ENCODE measurements at places on chromosomes 12 and 14. TPM values are rescaled to one million over a fixed set of nuclear protein-coding genes. Genes with fewer than 3 reads are reported as not detected.

Gene PMEL
- total RNA-seq = 0.41 TPM

Gene PTPN6
- 401 TPM for total RNA-seq

Gene PPP4R3A
- total RNA-seq = 142 TPM

Gene SLC17A8
- not detected for total RNA-seq

Gene KRT77
- total RNA-seq = not detected

Gene GLIPR1L1
- not detected for total RNA-seq

Gene NGB
- total RNA-seq = not detected

Gene EP400
- 57.2 TPM for total RNA-seq

Gene WNT5B
- not detected for total RNA-seq

Gene PTCSC3
- not detected for total RNA-seq

Gene POMT2
- 22.2 TPM for total RNA-seq

GRCh38 chr12:31853520-31853919 is 105.7 kb upstream of the RESF1 start:
- no peak for DNase-seq

DNA sequence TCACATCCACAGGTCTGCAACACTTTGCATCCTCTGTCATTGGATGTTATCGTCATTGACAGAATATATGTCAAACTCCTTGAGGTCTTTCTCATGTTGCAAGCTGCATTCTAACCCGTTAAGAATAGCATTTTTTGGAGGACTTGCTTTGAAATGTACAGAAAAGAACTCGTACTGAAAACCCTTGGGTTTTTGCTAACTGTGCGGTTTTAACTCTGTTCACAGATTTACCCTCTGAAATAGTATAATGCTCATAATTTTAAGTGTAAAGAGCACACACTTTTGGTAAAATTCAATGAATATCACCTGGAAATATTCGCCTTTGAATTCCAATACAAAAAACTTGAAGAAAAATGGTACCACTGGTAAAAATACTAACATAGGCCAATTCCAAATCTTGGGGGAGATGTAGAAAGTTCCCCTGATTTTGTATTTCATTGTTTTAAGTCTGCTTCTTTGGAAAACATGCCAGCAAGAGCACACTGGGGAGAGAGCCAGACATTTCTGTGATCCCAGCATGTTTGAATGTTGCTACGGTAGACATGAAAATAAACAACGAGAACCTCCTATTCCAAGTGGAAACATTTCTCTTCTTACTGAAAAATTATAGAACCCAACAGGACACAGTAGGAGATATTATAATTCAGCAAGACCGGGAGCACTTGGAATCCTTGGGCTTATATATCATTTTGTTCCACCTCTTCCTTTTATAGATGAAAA is 446.0 kb downstream of the AEBP2 start:
- no peak for DNase-seq

DNA sequence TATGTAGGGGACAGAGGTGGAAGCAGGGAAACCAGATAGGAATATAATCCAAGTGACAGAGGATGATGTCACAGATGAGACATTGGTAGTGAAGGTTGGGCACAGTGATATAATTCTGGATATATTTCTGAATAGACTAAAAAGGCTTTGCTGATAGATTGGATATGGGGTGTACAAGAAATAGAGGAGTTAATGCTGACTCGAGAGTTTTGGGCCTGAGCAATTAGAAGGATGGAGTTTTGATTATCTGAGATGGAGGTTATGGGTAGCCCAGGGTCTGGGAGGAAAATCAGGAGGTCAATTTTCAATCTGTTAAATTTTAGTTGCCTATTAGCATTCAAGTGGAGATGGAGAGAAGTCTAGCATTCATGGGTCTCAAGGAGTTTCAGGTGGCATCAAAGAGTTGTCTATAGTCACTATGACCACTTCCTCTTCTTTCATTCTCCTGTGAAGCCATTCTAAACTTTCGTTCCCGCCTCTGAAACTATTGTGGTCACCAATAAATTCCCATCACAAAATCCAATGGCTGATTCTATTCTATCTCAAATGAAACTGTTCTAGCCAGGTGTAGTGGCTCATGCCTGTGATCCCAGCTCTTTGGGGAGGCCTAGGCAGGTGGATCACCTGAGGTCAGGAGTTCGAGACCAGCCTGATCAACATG is 10.6 kb upstream of the ANO6 start:
- DNase-seq = no peak

GRCh38 chr14:88804035-88804434 is 11.3 kb upstream of the EML5 start:
- DNase-seq = no peak

- no peak for DNase-seq
Observed at GRCh38 chr12:58533652-58534051, 386.7 kb downstream of the LRIG3 start.

GRCh38 chr12:75437564-75437963 is 43.0 kb upstream of the GLIPR1 start:
- no peak for DNase-seq

DNA sequence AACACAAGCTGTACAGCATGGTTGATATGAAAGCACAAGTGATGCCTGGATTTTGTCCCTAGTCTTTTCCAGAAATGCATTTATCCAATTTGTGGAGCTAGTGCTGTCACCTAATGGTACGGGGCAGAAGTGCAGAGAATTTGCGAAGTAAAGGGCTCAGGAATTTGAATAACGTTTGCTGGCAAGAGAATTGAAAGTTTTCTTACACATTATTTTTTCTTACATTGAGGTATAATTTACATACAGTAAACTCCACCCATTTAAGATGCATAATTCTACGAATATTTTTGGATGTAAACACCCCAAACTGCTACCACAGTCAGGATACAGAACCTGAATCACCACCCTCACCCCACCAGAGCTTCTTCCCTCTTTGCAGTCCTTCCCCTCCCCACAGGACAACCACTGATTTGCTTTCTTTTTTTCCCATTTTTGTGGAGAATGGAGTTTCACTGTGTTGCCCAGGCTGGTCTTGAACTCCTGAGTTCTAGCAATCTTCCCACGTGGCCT is 3.5 kb downstream of the AICDA start:
- DNase-seq = no peak

GRCh38 chr14:71583194-71583593 is 349.0 kb upstream of the RGS6 start:
- no peak for DNase-seq

GRCh38 chr12:125110641-125111360 is 45.6 kb downstream of the AACS start:
- no peak for DNase-seq

DNA sequence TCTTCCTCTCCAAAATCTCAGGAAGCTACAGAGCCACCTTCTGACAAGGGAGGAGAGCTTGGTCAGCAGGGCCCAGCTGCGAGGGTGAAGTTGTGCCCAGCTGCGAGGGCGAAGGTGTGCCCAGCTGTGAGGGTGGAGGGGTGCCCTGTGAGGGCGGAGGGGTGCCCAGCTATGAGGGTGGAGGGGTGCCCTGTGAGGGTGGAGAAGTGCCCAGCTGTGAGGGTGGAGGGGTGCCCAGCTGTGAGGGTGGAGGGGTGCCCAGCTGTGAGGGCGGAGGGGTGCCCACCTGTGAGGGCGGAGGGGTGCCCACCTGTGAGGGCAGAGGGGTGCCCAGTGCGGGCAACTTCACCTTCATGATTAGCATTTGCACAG is 20.4 kb upstream of the TTC7B start:
- no peak for DNase-seq

DNA sequence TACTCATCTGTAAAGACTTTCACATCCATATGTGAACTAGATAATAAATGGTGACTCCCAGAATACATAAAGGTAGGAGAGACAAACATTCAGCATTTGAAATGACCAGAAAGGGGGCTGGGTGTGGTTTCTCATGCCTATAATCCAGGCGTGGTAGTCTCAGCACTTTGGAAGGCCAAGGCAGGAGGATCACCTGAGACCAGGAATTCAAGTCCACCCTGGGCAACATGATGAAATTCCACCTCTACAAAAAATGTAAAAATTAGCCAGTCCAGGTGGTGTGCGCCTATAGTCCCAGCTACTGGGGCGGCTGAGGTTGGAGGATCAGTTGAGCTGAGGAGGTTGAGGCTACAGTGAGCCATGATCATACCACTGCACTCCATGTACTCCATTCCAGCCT is 4.1 kb upstream of the CS start:
- DNase-seq = no peak

DNA sequence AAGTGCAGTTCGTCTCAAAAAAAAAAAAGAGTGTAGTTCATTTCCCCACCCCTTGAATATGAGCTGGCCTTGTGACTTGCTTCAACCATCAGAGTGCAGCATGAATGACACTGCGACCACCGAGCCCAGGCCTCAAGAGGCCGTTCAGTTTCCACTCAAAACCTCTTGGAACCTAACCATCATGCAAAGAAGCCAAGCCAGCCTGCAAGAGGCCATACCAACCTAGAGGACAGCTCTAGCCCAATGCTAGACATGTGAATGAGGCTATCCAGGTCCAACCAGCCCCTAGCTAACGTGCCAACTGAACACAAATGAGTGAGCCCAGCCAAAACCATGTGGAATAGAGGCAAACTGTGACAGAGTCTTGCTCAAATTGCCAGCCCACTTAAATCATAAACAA is 29.7 kb downstream of the R3HDM2 start:
- no peak for DNase-seq

GRCh38 chr14:59591641-59592370 is 15.2 kb upstream of the CCDC175 start:
- no peak for DNase-seq

DNA sequence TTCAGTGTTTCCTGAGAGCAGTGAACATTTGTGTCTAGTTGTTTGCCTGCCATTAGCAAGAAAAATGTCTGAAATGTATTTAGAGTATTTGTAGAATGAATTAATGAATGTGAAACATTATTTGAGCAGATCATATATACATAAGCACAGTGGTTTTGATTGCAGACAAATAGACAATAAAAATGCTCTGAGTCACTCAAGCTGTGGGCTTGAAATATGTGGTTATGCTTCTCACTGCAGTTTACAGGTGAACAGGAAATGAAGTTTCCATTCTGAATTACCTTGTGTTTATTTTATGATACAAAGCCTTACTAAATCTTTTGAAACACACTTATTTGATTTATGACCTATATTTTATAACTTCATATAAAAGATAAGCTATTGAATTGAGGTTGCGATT is 827.7 kb downstream of the TMTC2 start:
- DNase-seq = no peak

DNA sequence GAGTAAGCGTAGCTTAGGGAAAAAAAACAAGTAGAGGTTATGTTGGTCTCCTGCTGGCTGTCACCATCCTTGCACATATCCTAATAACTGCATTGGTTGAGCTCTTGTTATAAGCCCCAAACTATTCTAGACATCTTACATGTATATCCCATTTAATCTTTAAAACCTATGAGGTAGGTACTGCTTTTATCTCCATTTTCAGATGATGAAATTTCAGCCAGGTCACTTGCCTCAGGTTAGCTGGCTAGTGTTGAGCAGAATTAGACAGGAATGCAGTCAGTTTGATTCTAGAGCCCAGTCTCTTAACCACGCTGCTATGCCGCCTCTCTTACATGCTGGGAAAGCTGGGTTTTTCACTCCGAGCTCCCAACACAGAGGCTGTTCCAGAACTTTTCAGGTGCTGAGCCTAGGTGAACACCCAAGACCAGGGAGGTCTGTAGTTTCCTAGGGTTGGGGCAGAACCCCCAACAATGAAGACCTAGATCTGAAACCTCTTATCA is 269.9 kb upstream of the RGS6 start:
- no peak for DNase-seq

DNA sequence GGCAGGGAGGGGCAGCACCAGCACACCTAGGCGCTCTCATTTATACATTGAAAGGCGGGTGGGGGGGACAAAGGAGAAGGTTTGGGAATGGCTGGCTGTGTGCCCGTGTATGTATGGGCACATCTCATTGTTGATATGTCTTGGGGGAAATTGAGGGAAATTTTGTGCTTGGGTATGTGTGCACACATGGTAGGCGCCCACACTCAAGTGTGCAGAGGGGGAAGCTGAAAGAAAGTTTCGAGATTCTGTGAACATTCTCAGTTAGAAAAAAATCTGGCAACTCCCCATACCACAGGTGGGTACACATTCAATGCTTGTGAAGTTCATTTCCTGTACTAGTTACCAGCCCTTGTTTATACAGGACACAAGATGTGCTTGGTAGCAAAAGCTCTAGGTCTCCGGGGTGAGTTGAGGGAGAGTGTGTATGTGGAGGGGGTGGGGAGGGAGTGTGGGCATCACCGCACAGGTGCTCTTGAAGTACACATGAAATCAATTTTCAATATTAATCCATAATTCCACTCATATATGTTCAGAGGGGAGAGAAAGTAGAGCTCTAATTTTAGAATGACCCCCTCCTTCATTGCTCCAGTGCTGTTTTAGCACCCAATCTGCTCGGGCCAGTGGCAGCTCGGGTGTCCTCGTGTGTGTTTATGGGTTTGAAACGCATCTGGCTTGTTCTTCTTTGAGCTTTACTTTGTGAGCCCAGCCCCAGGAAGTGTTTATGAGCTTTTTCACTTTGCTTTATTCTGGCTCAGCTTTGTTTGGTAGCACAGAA is 286.0 kb downstream of the ZFP36L1 start:
- no peak for DNase-seq

GRCh38 chr14:23399591-23399990 is 8.5 kb downstream of the MYH6 start:
- no peak for DNase-seq

DNA sequence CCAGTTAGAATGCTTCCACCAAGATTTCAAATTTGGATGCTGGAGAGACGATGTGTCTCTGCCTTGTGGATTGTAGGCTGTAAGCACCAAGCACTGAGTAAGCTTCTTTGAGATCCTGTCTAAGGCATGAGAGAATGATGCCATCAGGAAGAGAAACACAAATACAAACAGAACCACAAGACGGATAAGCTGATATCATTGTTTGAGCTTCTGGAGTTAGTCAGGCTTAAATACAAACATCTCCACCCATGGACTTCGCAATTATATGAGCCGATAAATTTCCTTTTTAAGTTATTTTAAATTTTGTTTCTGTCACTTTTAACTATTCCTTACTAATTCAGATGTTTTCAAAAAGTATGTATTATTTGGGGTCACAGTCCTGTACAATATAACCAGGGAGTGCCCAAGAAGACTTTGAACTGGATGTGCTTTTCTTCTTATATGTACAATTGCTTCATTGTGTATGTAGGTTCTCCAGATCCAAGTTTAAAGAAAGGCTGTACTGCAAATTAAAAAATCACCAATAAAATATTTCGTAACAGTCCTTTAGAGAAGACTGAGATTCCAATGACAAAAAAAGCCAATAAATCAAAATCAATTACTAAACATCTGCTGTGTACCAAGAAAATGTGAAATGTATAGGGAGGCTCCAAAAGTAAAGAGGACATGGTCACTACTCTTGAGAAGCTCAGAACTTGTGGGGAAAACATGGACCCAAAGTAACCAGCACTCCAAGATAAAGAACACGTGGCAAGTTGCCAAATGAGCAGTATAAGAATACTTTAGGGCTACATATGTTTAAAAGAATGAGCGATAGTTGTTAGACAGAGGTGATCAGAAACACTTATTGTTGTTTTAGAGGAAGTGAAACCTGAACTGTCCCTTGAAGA is 274.1 kb downstream of the ADAMTS20 start:
- DNase-seq = no peak

- DNase-seq = no peak
Observed at GRCh38 chr14:29865299-29865698, 62.3 kb downstream of the PRKD1 start.

DNA sequence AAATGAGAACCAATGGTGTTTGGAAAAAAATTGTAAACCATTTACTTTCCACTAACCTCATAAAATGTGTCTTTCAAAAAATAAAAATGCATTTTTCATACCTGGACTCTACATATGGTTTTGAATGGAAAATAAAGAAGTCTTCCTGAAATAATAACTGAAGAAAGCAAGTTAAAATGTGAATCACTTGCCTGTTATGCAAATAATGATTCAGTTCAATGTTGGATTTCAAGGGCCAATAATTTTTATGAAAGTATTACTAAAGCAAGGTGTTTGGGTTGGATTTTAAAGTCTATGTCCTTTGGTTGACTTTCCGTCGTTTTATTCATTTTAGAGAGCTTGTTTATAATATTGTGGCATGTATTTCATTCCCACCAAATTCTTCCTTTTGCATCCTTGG is 138.7 kb downstream of the CCDC91 start:
- DNase-seq = no peak

Data from activated T-cell treated with anti-CD3 and anti-CD28 coated beads, Interleukin-2, amount 50 U/mL, for 4 hours (primary cell).